ENCODE measurements at places on chromosomes 7 and 10. TPM values are rescaled to one million over a fixed set of nuclear protein-coding genes. Genes with fewer than 3 reads are reported as not detected.
A peak's percentile ranks its signal among the peaks of the same experiment; 100 is the strongest.

NEUROD6 gene
- not detected for total RNA-seq

METTL2B gene
- 21.9 TPM for total RNA-seq

GHRHR gene
- not detected for total RNA-seq

- no peaks in the 10 kb centered on the region for H3K4me1 ChIP-seq
- H3K36me3 ChIP-seq = no peaks in the 10 kb centered on the region
- H3K27ac ChIP-seq = no peak overlapping the region
- H3K27me3 ChIP-seq = no peaks in the 10 kb centered on the region
- no peak overlapping the region for H3K4me3 ChIP-seq
Measured at GRCh38 chr10:18290651-18291313, 150.6 kb downstream of the CACNB2 start.

- H3K27ac ChIP-seq = no peak overlapping the region
- H3K27me3 ChIP-seq = no peaks in the 10 kb centered on the region
- DNase-seq = no peak
- no peak overlapping the region for H3K4me3 ChIP-seq
Measured at GRCh38 chr10:64182671-64183070, 661.5 kb downstream of the REEP3 start.

GRCh38 chr7:42236976-42237810, at the start of gene GLI3:
GLI3 (minus strand) TSS chr7:42237209; CDS start chr7:42223253, 13,956 bp downstream.
- no peaks in the 10 kb centered on the region for H3K4me1 ChIP-seq
- peak within 1 kb of the TSS; percentile 91 for H3K4me3 ChIP-seq
- H3K36me3 ChIP-seq = no peaks in the 10 kb centered on the region
- H3K27ac ChIP-seq = peak within 1 kb of the TSS; percentile 84
- peak; percentile 88 for DNase-seq

DNA sequence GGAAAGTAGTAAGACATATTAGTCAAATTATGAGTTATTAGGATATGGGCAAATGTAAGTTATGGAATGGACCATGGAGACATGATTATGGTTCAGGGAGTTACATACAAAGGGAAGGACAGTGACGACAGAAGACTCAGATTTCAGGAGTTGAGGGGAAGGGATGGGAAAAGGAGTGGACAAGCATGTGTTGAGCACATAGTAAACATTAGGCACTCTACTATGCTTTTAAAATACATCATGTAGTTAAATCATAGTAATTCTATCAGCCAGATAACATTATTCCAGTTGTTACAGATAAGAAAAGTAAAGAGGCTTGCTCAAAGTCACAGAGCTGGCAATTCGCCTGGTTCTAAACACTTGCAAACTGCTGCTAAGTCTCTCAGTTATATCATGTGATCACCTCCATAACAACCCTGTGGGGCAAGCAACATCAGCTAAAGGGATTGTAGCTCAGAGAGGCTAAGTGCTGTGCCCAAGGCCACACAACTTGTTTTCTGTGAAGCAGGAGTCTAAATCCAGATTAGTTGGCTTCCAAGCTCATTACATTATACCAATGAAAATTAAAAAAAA, 115.2 kb upstream of the MDFIC start:
- H3K4me3 ChIP-seq = no peak overlapping the region
- H3K27me3 ChIP-seq = no peaks in the 10 kb centered on the region
- DNase-seq = no peak

GRCh38 chr10:122514045-122514840, 46.3 kb upstream of the DMBT1 start:
- H3K27me3 ChIP-seq = no peaks in the 10 kb centered on the region
- no peak overlapping the region for H3K4me3 ChIP-seq
- DNase-seq = no peak
- peak overlapping the region; percentile 36 for H3K27ac ChIP-seq
- no peaks in the 10 kb centered on the region for H3K36me3 ChIP-seq

GRCh38 chr7:18845700-18846099, 271.7 kb downstream of the TWIST1 start:
- no peak overlapping the region for H3K4me3 ChIP-seq
- no peaks in the 10 kb centered on the region for H3K36me3 ChIP-seq
- no peaks in the 10 kb centered on the region for H3K27me3 ChIP-seq
- H3K4me1 ChIP-seq = no peaks in the 10 kb centered on the region

- H3K27me3 ChIP-seq = no peaks in the 10 kb centered on the region
- H3K27ac ChIP-seq = no peak overlapping the region
- no peaks in the 10 kb centered on the region for H3K36me3 ChIP-seq
- no peak for DNase-seq
- no peaks in the 10 kb centered on the region for H3K4me1 ChIP-seq
Measured at GRCh38 chr7:85019176-85019575, 167.7 kb downstream of the SEMA3D start.
